DMS53 (cell line): ENCODE measurements at places on chromosomes 5 and 9.

GRCh38 chr5:179731791-179732411 lies 721 bp upstream of the MAML1 start:
- DNase-seq, result peak; percentile 78

DNA sequence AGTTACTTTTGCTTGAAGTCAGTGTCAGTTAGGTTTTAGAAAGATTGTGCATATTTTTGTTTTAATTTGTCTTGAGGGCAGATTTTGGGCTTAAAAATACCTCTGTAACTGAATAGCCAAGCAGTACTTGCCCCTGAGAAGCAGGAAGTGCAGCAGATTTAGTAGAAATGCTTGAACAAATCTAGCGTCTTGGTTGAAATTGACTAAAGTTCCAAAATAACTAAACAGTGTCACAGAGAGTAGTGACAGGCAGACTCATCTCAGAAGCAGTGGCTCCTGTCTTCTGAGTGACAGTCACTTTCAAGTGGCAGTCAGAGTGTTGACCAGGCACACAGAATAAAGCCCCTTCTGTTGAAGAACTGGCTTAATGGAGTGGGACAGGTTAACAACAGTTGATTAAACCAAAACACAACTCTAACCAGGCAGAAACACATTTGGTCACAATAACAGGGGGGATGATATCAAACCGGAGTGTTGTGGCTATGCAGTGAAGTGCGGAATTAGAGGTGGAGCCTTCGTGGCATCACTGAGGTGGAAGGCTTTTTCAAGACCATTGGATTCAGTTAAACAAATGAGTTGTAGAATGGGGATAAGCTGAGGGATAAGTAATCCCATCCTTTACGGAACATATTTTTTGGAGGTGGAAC lies 29.1 kb downstream of the TRIO start:
- no peak for DNase-seq

GRCh38 chr5:136221340-136221739 lies 28.4 kb upstream of the SMIM32 start:
- no peak for DNase-seq

GRCh38 chr5:76682387-76682786 lies 33.5 kb upstream of the F2R start:
- DNase-seq, result no peak

DNA sequence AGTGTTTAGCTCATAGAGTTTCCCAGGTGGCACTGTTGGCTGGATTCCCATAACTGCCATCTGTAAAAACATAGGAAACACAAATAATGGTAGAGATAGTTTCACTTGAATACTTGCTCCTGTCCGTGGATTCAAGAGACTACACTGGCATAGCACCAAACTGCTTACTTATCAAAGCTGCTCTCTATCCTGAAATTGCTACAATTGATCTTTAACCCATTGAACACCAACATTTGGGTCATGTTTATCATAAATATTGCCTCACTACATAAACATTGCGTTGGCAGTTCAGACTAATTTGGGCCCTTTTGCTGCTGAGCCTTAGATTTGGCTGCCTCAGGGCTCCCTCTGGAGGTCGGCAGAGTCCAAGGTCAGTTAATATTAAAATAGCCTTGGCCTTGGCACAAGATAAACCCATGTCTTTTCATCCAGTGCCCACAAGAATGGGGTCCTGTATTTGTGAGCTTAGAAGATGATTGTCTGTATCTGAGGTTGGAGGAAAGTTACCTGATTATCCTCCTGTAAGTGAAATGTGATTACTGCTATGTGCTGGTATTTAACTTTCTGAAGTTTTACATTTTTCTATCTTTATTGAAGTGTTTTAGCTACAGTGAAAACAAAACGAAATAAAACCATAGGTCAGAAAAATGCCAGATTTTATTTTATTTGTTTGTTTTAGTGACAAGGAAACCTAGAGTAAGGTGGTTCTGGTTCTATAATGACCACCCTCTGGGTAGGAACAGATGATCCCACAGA lies 4.0 kb upstream of the RANBP3L start:
- peak; percentile 71 for DNase-seq

- no peak for DNase-seq
These were observed 301.1 kb upstream of the ACTBL2 start for GRCh38 chr5:57783693-57784092.

GRCh38 chr9:15640121-15640520 lies 87.3 kb downstream of the CCDC171 start:
- no peak for DNase-seq

GRCh38 chr5:159642379-159642778 lies 273.9 kb upstream of the ADRA1B start:
- DNase-seq, result peak; percentile 6

GRCh38 chr9:92534674-92535073 lies 1.1 kb downstream of the ECM2 start:
- no peak for DNase-seq

DNA sequence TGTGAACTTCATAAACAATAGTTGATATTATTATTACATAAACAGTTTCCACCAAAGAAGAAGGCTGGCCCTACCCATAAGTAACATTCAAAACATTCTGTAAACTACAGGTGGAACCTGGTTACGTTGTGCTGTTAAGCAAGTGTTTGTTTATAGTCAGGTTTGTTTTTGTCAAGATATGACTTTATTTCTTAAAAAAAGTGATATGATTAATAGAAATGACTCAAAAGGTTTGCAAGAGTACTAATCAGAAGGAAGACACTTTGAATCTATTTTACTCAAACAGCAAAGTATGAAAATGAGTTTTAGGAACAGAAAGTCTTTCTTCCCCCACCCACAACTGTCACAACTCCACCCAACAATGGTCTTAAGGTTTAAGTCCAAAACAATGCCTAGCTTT lies 220.8 kb downstream of the PLK2 start:
- DNase-seq, result no peak

DNA sequence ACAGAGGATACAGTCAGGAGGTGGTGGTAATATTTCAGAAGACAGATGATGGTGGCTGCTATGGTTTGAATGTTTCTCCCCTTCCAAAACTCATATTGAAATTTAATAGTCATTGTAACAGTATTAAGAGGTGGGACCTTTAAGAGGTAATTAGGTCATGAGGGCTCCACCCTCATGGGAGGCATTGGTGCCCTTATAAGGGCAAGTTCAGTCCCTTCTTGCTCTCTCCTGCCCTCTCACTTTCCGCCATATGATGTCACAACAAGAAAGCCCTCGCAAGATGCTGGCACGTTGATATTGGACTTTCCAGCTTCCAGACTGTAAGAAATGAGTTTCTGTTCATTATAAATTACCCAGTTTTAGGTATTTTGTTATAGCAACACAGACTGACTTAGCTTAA lies 274.9 kb downstream of the PDE4D start:
- DNase-seq, result no peak

DNA sequence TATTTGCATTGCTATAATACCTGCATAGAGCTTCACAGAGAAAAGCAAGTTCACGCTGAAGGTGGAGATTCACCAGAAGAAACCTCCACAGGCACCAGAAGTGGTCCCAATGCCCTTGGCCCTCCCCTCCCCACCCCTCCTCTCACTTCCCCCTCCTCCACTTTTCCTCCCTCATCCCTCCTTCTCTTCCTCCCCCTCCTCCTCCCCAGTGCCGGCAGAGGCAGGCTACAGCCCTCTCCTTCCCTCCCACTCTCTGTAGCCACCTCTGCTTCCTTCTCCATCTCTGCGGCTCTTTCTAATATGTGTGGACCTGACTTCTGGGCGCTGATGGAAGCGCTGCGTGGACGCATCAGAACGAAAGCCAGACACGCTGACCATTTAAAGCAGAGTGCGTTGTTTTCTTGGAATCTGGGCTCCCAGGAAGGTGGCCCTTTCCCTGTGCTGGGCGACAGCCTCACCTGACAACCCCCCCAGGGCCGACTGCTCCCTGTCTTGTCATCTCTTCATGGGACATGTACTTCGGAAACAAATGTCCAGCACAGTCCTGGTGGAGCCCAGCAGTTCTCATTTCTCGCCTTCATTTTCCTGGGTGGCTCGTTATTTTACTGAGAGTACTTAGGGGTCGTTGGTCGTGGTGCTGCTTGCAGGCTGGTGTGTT lies 29.5 kb downstream of the NDUFS6 start:
- no peak for DNase-seq

- no peak for DNase-seq
These were observed 419.7 kb downstream of the CDH10 start for GRCh38 chr5:24225051-24225450.

DNA sequence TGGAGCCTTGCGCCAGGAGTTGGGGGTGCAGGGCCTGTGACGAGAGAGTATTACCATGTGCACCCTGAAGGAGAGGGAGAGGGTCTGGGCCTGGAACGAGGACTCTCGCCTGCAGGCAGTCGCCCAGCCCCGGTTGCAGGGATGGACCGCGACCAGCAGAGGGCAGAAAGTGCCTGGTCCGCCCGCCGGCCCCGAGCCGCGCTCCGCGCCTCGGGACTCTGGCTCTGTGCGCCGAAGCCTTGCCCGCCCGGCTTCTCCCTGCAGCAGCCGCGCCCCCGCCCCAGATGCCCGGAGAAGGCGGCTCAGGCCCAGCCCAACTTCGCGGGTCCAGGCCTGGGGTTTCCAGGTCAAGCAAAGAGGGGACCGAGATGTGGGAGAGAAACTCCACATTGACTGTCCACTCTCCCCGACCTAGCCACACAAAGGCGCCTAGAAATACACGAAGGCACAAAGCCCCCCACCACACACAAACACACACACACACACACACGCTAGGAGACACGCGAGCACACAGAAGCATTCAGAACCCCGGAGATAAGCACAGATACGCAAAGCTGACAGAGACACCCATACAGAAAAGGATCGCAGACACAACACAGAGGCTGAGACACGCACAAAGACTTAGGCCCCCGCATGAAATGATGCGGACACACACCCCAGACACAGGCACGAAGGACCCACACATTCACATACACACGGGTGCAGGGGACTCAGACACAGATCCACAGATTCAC lies 2.0 kb upstream of the LMX1B start:
- DNase-seq, result peak; percentile 87

DNA sequence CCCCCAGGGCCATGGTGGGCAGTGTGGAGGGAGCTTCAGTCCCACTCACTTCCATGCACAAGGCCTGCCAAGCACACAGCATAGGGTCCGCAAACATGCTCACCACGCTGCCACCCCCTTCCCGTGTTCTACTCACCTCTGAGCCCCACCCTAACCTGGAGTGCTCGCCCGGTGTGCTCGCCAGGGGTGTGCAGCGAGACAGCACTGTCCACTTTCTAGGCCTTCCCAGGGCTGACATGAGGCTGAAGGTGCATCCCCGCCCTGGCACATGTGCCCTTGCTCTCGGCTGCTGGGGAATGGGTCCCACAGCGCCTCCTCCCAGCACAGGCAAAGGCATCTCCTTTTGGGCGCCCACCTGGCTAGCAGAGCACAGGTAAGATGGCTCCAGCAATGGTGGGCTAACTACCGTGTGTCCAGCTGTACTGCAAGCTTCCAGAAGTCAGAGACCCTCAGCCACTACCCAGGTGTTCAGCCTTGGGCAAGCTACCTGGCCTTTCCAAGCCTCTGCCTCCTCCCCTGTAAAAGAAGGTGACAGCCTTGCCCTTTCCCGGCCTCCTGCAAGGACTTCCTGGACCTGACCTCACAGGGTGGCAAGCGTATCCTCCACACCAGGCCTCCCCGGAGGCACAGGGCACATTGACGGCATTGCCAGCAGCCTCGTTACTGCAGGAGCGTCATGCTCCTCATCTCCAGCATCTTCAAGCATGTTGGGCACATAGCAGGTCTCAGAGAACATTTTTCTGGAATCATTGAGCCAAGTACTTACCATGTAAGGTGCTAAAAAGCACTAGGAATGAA lies 4.2 kb upstream of the SEC16A start:
- no peak for DNase-seq

GRCh38 chr5:147075187-147075586 lies 159.6 kb upstream of the STK32A start:
- peak; percentile 21 for DNase-seq

- DNase-seq, result no peak
These were observed 3.3 kb downstream of the MAPKAP1 start for GRCh38 chr9:125703662-125704061.

GRCh38 chr5:126309860-126310259 lies 113.3 kb upstream of the GRAMD2B start:
- DNase-seq, result no peak

GRCh38 chr5:138961221-138961620 lies 86.1 kb upstream of the LRRTM2 start:
- peak; percentile 78 for DNase-seq

GRCh38 chr9:134724912-134725604 lies 83.5 kb downstream of the COL5A1 start:
- DNase-seq, result no peak

DNA sequence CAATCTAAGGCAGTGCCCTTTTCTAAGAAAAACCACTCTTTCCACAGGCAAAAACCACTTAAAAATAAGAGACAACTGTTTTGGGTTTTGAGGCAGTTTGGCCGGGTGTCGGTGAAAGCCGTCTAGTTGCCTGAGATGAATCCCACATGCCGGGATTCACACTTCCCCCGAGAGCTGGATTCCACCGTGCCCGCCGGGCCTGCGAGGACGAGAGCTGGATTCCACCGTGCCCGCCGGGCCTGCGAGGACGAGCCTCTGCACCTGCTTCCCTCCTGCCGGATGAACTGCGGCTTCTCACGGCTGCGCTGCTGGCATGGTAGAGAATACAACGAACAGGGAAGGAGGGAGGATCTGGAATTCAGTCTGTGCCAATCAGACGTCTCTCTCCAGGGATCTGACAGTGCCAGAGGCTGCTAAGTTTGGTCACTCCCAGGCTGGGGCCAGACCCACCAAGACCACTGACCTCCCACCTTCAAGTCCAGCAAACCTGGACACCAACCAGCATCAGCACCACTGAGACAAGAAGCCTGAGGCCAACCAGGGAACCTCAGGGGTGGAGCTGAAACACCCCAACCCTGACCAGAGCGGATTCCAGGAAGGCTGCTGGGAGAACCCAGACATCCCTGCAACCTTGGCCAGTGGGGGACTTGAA lies 23.0 kb downstream of the VAV2 start:
- no peak for DNase-seq

GRCh38 chr9:37575921-37576721 lies at the start of gene FBXO10:
Gene FBXO10 (minus strand): TSS chr9:37576380. CDS start chr9:37541768, 34,612 bp downstream.
- peak; percentile 78 for DNase-seq

- peak; percentile 46 for DNase-seq
These were observed 68.8 kb downstream of the KCNT1 start for GRCh38 chr9:135770771-135771170.

DNA sequence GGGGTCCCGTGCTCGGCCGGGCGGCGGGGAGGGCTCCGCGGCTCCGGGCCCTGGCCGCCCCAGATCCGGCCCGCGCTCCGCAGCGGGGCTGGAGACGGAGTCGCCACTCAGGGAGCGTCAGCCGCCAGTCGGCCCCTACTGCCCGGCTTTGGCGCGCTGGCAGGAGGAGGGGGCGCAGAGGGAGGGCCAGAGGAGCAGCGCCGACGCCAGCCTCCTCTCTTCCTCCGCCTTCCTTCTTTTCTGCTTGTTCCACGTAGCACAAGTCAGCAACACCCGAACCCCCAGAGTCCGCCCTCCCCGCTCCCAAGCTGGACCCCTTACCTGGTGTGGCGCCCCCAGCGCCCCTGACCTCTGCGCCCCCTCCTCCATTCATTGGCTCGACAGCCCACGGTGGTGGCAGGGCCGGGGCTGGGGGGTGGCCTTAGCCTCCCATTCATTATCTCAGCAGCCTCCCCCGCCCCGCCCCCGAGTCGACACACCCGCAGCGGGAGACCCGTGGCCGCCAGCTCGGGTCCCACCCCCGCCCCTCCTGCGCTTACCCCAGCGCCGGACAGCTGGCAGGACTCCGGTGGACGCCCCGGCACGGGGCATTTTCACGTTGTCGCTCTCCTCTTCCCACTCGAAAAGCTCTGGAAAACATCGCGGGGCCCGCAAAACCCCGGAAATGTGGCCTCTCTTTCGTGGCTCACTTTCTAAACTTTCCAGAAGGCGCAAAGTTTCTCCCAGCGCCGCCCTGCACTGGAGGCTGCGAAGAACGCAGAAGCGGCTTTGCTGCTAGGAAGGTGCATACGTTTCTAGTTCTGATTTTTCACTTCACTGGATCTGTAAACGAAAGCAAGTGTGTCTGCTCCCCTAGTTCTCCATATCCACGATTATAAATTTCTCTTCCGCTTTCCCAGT lies at the start of gene LPAR1:
TSS of gene LPAR1 (minus strand) at position 140 of the 900 bp plus-strand sequence. CDS start 66,353 bp downstream, outside the sequence.
- DNase-seq, result peak; percentile 54
